ENCODE measurements at places on chromosomes 3 and 15. TPM values are rescaled to one million over a fixed set of nuclear protein-coding genes. Genes with fewer than 3 reads are reported as not detected.

DNA sequence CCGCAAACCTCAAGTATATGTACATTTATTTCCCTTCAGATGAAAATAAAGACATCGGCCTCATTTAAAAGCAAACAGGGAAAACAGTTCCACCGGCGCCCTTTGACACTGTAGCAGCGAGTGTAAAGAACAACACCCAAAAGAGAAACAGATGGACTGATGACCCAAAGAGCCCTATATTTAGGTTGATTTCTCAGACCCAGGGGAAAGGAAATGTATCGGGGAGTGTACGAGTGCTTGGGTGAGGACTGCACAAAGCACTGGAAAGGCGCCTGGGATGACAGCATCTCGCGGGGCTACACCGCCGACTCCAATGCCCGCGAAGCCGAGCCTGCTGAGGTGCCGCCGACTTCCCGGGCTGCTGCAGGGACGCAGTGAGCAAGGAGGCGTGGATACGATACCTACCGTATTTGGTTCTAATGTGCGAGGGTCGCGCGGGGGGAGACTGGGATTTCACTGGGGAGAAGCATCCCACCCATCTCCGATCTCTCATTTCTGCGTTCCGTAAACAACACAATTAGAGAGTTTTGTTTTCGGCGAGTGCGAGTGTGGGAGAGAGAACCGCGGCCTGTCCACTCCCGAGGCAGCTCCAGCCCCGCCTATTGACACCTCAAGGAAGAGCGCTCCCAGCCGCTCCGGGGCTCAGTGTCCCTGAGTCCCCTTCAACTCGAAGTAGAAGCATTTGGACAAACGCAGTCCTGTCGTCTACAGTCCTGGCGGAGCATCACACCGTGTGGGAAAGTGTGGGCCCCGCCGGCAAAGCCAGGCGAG lies 2.0 kb downstream of the MECOM start:
- no peaks in the 10 kb centered on the region for H3K36me3 ChIP-seq
- peaks cover 37% of the 10 kb centered on the region for H3K27me3 ChIP-seq
- H3K4me3 ChIP-seq = peak overlapping the region; percentile 63
- H3K27ac ChIP-seq = peak overlapping the region; percentile 97

DNA sequence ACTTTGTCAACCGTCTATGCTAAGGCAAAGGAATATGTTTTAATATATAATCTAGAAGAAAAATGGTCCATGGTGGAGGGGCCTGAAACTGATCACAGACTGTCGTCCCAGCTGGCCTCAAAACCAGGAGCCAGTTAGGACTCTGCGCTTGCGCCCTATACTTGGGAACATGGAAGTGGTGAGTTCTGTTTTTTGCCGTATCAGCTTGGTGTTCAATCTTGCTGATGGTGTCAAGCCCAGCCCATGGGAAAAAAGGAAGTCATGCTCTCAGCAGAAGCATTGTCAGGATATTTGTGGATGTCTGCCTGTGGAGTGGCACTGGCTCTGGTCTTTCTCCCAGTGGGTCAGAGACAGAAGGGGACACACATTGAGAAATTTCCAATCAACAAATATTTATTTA lies 342.0 kb upstream of the CTDSPL start:
- H3K36me3 ChIP-seq = peaks cover 40% of the 10 kb centered on the region
- H3K27me3 ChIP-seq = no peaks in the 10 kb centered on the region
- no peak overlapping the region for H3K27ac ChIP-seq
- DNase-seq = no peak

- H3K27me3 ChIP-seq = no peaks in the 10 kb centered on the region
- peaks cover 19% of the 10 kb centered on the region for H3K4me1 ChIP-seq
- no peak overlapping the region for H3K4me3 ChIP-seq
- peaks cover 8% of the 10 kb centered on the region for H3K36me3 ChIP-seq
- peak; percentile 72 for DNase-seq
- no peak overlapping the region for H3K27ac ChIP-seq
These were observed 150.2 kb downstream of the DNAJB8 start for GRCh38 chr3:128316481-128316891.

DNA sequence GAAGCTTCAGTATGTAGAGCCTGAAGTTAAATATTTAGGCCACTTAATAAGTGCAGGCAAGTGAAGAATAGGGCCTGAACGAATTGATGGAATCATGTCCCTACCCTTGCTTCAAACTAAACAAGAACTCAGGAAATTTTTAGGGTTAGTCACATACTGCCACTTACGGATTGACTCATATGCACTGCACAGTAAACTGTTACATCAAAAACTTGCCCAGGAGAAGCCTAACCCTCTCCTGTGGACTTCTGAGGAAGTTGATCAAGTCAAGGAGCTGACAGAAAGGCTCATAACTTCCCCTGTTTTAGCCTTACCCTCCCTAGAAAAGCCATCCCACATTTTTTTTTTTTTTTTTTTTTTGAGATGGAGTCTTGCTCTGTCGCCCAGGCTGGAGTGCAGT lies 20.6 kb upstream of the KBTBD12 start:
- no peak overlapping the region for H3K27ac ChIP-seq
- H3K4me1 ChIP-seq = no peaks in the 10 kb centered on the region
- H3K27me3 ChIP-seq = no peaks in the 10 kb centered on the region

- H3K4me3 ChIP-seq = peak overlapping the region; percentile 29
- H3K27me3 ChIP-seq = no peaks in the 10 kb centered on the region
- H3K27ac ChIP-seq = peak overlapping the region; percentile 64
- no peaks in the 10 kb centered on the region for H3K36me3 ChIP-seq
- DNase-seq = peak; percentile 81
- peaks cover 22% of the 10 kb centered on the region for H3K4me1 ChIP-seq
These were observed 338.6 kb downstream of the FOXP1 start for GRCh38 chr3:71244826-71245488.

- H3K27ac ChIP-seq = no peak overlapping the region
- no peak for DNase-seq
- peaks cover 45% of the 10 kb centered on the region for H3K36me3 ChIP-seq
- peaks cover 7% of the 10 kb centered on the region for H3K4me1 ChIP-seq
- H3K27me3 ChIP-seq = no peaks in the 10 kb centered on the region
These were observed 11.5 kb downstream of the SETMAR start for GRCh38 chr3:4314688-4315087.

The TTC21A gene
- 0.89 TPM for total RNA-seq

The SSUH2 gene
- 1.8 TPM for total RNA-seq

The NFKBIZ gene
- 37.1 TPM for total RNA-seq

The GOLGA6A gene
- not detected for total RNA-seq
